B cell (primary cell): ENCODE measurements at places on chromosomes 3 and 15.

- DNase-seq, result no peak
Measured at GRCh38 chr3:99669879-99670555, 31.6 kb downstream of the COL8A1 start.

- no peak for DNase-seq
Measured at GRCh38 chr3:73572368-73572767, 52.4 kb downstream of the PDZRN3 start.

GRCh38 chr15:98484914-98485313 is 163.4 kb upstream of the IGF1R start:
- no peak for DNase-seq

DNA sequence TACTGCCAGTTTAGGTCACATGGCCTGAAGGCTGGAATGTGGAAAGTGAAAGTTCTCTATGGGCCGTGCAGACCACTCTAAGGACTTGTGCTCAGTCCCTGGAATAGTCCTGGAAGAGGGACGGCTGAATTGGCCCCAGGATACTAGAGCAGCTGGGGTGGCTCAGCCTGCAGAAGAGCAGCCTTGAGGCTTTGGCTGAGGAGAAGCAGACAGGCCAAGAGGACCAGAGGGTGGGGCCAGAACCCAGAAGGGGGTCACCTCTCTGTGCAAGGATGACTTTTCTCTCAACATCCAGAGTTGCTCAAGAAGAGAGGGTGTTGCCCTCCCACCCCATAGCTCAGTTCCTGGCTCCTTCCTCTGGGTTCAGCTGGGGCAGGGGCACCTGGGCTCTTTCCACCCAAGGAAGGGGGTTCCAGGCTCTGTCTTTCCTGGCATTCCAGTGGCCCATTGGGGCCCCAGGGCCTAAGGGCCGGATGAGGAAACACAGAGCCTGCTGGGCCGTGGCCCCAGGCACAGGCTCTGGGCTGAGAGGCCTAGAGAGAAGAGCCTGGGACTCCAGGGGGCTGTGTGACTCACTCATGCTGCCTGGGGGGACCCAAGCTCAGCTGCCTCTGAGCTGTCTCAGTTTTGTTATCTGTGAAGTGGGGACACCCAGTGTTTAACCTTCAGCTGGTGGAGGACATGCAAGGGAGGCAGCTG is 8.5 kb upstream of the FBLN2 start:
- DNase-seq, result no peak

DNA sequence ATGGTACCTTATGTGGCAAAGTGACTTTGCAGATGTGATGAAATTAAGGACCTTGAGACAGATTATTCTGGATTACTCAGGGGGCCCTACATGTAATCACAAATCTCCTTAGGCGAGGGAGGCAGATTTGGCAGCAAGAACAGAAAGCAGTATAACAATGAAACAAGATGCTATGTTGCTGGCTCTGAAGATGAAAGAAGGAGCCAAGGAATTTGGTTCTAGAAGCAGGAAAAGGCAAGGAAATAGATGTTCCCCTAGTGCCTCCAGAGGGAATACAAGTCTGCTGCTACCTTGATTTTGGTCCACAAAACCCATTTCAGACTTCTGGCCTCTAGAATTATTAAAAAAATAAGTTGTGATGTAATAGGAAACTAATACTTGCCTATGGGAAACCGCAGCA is 64.5 kb downstream of the PIK3R4 start:
- DNase-seq, result no peak

- DNase-seq, result peak; percentile 55
Measured at GRCh38 chr15:69161079-69161877, 843 bp downstream of the GLCE start.

DNA sequence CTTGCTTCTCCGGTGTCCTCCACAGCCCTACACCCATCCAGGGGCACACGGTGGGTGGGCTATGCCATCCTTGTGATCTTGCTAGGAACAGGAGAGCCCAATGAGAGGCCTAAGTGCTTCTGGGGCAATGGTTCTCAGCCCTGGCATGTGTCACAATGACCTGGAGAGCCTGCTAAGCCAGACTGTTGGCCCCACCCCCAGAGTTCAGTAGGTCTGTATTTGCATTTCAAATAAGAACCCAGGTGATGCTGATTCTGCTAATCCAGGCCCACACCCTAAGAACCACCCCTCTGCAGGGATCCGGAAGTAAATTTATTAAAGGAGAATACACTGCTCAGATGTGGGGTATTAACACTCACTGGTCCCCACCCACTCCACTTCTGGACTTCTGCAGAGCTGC is 57.9 kb downstream of the RORA start:
- DNase-seq, result no peak

- DNase-seq, result peak; percentile 78
Measured at GRCh38 chr3:122101646-122102045, 46.5 kb downstream of the CD86 start.

DNA sequence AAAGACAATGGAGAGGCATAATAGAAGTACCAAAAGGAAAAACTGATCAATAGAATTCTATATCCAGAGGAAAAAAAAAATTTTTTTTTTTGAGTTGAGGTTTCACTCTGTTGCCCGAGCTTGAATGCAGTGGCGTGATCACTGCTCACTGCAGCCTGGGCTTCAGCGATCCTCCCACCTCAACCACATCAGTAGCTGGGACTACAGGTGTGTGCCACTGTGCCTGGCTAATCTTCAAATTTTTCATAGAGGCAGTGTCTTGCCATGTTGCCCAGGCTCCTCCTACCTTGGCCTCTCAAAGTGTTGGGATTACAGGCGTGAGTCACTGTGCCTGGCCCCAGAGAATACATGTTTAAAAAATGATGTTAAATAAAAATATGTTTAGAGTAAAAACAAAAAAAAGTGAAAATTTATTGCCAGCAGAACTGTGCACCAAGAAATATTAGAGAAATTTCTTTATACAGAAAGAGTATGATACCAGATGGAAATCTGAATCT is 154.3 kb upstream of the ZBTB20 start:
- no peak for DNase-seq

DNA sequence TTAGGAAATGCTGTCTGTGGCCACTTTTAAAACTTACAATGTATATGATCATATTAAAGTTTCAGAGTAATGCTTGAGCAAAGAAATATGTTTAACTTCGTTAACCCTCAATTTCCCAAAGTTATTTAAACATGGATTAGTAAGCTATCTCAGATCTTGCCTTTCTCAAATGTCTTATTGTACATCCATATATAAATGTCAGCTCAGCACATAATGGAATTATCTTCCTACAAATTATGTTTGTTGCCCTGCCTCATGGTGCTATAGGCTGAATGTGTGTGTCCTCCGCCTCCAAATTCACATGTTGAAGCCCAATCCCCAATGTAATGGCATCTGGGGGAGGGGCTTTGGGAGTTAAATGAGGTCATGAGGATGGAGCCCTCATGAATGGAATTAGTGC is 200.3 kb downstream of the MINAR1 start:
- no peak for DNase-seq

DNA sequence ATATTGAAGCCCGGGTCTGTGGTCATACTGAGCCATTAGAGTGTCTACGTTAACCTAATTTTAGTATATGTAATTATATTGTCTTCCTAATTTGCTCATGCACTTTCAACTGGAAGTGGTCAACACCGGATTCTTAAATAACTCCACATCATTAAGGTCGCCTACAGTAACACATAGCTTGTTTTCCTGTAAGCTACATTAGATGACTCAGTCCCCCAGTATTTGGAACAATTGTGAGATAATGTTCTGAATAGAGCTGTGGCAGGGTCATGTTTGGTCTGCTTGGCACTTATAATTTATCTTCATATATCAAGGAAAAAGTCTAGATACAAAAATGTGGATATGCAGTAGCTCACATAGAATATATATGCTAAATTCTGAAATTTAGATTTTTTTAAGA is 486.2 kb downstream of the IGSF11 start:
- DNase-seq, result no peak

DNA sequence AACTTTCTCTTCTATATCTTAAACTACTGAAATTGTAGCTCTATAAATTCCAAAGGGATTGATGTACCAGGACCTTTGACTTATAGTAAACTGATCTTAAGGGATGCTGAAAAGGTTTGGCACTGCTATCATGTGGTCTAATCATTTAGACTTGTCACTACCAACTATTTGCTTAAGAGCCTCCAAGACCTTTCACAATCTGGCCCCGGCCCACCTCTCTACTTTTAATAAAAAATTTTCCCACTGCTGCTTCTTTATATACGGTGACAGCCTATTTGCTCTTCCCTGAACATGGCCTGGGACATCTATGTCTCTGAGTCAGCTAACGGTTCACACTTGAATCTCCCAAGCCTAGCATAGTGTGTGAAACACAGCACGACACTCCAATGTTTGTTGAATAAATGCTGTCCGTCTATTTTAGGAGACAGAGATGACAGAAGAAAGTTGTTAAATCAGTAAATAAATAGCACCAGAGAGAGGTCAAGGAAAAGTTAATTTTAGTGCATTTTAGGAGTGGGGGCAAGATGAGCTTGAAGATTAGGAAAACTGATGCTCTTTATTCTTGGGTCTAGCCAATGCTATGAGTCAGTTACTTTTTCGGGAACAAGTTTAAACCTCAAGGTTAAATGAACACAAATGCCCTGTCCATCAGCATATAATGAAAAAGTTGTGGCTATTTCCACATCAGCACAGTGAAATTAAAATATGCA is 212.9 kb downstream of the TIGIT start:
- DNase-seq, result no peak

GRCh38 chr3:33032938-33033337 is 64.0 kb downstream of the GLB1 start:
- no peak for DNase-seq

DNA sequence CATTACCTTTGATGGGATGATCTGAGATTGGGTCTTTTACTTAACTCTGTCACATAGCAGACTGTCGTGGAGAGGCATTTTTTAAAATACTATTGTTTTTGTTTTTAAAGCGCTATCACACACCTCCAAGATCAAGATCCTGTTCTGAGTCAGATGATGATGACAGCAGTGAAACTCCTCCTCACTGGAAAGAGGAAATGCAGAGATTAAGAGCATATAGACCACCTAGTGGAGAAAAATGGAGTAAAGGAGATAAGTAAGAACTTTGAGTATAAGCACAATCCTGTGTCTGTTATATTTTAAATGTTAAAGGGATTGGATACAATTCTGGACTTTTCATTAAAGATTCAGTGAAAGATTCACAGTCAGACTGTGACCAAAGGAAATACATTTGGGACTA is 18.4 kb upstream of the ZBTB47 start:
- DNase-seq, result peak; percentile 61

GRCh38 chr15:53312707-53313106 is 446.8 kb downstream of the WDR72 start:
- no peak for DNase-seq

GRCh38 chr3:81299481-81299880 is 462.0 kb downstream of the GBE1 start:
- no peak for DNase-seq

GRCh38 chr3:96865605-96866004 is 51.2 kb downstream of the EPHA6 start:
- no peak for DNase-seq

GRCh38 chr3:87435926-87436620 is 159.7 kb upstream of the POU1F1 start:
- DNase-seq, result no peak

DNA sequence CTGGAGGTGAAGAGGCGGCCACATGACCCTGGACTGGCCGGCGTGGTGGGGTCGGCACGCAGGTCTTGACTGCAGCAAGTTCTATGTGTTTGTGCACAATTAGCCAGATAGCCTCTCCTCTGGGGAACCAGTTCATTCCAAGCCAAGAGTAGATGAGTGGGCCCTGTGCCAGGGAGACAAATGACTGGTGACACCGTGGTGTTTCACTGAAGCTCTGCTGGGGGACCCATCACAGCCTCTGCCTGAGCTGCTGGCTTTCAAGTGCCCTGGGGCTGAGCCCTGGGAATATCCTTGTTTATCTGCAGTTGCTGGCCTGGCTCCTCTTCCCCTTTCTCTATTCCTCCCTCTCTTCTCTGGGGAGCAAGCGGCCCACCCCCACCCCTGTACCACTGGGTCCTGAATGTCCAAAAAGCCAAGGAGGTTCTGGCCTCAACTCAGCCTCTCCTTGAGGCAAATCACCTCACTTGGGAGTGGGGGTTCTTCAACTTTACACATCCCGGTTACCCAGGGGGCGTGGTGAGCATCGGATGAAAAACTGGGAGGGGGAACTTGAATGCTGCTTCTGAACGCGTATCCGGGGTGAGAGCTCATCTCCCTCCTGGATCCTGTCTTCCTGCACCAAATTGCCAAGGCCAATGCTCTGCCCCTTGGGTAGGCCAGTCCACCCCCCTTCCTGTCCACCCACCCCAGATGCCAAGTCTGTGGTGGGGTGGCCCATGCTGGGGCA is 199.6 kb upstream of the LYSMD4 start:
- DNase-seq, result no peak

DNA sequence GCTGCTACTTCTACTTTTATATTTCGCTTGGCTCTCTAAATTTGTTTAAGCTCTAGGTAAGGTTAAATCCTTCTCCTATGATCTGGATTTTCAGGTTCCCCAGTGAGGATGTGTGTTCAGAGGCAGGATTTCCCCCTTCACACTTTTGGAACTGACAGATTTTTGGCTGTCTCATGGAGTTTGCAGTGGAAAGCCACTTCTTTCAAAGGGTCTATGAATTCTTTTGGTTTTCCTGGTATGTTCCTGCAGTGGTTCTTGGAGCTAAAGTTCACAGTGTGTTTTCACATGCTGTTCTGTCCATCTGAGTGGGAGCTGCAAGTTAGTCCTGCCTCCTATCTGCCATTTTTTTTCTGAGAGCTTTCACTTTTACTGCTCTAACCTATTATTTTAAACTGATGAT is 21.6 kb upstream of the TIGIT start:
- no peak for DNase-seq

GRCh38 chr15:34059946-34060345 is 20.9 kb upstream of the AVEN start:
- no peak for DNase-seq

DNA sequence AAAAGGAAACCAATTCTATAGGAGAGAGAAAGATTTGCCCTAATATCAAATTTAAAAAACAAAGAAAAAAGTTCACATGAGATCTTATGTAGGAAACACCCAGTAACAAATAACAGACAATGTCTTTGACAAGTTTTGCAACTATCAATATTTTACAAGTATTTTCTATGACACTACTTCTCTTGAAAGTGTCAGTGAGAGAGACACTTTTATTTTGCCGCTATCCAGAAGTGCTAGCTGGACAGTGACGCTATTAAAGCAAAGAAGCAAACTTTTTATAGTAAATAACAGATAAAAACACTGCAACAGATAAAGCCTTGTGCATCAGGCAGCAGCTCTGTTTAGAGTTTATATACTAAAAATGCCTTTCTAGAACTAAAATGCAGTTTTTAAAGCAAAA is 13.3 kb downstream of the LYSMD2 start:
- DNase-seq, result no peak

DNA sequence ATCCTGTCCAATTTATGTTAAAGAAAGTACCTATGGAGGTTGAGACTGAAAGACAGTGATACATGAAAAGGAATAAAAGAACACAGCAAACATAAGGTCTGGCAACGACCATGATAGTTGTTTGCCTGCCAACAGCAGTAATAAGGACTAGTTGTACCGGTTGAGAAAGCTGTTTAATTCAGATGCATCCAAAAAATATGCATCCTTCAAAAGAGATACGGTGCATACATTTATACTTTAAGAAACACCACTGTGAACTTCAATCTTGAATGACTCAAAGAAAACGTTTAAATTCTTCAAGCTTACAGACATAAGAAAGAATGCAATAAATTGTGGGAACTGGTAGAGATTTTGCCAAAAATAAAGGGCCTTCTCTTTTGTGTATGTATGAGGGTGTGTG is 492.1 kb downstream of the NLGN1 start:
- no peak for DNase-seq
